ENCODE measurements at places on chromosomes 2 and 18.

GRCh38 chr2:120305937-120306490 lies 39.9 kb upstream of the INHBB start:
- no peak for DNase-seq

GRCh38 chr18:28115149-28115550 lies 61.8 kb downstream of the CDH2 start:
- no peak for DNase-seq

- DNase-seq: no peak
Measured at GRCh38 chr2:950080-950966, at the start of gene SNTG2. TSS of gene SNTG2 (plus strand) at chr2:950849. CDS start at chr2:950997, 148 bp downstream.

GRCh38 chr2:184030989-184031388 lies 567.3 kb upstream of the ZNF804A start:
- no peak for DNase-seq

- DNase-seq: no peak
Measured at GRCh38 chr18:58558471-58558870, 70.4 kb downstream of the ALPK2 start.

DNA sequence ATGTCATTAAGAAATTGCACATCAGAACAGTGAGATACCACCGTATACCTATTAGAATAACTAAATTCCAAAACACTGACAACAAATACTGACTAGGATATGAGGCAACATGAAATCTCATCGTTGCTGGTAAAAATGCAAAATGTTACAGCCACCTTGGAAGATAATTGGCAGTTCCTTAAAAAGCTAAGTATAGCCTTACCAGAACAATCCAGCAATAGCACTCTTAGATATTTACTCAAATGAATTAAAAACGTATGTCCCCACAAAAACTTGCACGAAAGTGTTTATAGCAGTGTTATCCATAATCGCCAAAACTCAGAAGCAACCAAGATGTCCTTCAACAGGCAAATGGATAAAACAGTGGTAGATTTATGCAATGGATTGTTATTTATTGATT lies 241.7 kb downstream of the EPHA4 start:
- DNase-seq: no peak

DNA sequence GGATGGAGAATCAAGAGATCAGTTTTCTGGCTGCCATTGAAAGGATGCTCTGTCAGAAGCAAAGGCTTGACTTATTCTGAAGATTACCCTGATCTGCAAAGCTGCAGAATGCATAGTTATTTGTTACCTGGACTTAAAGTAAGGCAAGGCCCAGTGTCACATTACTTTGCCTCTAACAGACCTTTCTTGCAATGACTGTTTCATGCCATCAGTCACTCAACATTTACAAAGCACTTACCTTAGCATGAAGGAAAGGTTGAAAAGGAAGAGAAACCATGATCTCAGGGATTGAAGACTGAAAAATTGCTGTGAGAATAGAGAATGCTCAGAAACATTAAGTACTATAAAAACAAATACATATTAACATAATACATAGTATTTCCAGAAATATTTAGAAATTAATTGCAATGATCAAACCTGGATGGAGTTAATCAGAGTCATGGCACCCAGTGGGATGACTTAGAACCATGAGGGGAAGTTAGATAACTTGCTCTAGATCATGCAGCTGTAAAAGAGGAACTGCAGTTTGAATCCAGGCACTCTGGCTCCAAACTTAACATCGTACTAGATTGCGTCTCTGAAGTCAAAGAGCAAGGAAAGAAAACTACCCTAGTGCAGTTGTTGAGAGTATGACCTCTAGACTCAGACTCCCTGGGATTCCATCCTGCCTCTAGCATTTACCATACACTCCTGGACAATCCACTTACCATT lies 26.5 kb upstream of the FAM117B start:
- DNase-seq: no peak

DNA sequence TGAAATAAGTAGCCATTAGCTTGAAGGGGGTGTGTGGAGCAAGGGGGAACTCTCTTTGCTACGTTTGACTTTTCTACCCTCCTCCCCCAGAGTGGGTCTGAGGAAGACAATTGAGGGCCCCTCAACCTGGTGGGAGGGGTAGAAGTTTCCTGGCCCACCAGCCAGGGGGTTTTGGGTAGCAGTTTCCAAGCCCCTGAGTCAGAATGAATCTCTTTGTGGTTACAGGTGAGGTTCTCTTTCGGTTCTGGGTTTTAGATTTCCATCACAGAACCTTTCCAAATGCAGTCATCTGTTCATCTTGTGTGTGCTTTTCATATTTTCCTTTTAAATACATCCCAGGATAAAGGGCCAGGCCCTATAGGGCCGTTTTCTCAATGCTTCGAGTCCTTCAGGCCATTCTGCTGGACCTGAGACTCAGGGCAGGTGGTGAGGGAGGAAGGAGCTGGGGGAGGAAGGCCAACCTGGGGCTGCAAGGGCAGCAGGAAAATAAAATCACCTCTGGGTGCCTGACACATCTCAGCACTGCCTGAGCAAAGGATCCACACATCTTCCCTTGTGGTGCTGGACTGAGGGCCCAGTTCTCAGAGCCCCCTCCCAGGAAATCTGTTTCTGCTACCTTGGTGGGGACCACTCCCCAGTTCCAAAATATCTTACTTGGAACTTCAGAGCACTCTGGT lies 4.7 kb downstream of the LBH start:
- no peak for DNase-seq

GRCh38 chr2:47310801-47311560 lies 92.0 kb upstream of the MSH2 start:
- DNase-seq: no peak

DNA sequence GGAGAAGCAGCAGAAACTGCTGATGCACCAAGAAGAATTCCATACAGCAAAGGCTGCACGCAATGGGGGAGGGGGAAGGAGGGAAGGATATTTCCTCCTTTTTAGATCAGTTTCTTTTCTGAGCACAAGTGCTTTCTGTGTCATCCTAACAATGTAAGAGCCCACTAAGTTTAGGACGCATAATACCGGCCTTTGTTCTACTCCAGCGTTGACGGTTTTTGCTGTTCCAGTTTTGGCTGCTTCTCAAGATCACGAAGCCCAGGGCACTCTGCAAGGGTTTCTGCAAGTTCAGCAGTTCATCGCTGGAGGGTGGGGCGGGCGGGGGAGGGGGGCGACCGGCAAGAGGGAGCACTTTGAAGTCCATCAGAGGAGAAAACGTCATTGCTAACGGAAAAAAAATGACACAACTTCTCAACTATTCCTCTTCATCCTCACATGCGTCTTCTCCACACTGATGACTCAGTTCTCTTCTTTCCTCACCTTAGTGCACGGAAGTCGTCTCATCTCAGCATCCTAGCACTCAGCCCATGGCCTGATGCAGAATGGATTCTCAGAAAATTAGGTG lies 8.7 kb downstream of the FAM178B start:
- no peak for DNase-seq

All from SK-N-DZ (cell line).